Central memory CD8-positive, alpha-beta T cell (primary cell): ENCODE measurements at places on chromosomes 11 and 22.

- DNase-seq, result no peak
Observed at GRCh38 chr11:45755281-45755859, 49.6 kb upstream of the SLC35C1 start.

GRCh38 chr11:85180528-85180927, 446.6 kb downstream of the DLG2 start:
- DNase-seq, result no peak

DNA sequence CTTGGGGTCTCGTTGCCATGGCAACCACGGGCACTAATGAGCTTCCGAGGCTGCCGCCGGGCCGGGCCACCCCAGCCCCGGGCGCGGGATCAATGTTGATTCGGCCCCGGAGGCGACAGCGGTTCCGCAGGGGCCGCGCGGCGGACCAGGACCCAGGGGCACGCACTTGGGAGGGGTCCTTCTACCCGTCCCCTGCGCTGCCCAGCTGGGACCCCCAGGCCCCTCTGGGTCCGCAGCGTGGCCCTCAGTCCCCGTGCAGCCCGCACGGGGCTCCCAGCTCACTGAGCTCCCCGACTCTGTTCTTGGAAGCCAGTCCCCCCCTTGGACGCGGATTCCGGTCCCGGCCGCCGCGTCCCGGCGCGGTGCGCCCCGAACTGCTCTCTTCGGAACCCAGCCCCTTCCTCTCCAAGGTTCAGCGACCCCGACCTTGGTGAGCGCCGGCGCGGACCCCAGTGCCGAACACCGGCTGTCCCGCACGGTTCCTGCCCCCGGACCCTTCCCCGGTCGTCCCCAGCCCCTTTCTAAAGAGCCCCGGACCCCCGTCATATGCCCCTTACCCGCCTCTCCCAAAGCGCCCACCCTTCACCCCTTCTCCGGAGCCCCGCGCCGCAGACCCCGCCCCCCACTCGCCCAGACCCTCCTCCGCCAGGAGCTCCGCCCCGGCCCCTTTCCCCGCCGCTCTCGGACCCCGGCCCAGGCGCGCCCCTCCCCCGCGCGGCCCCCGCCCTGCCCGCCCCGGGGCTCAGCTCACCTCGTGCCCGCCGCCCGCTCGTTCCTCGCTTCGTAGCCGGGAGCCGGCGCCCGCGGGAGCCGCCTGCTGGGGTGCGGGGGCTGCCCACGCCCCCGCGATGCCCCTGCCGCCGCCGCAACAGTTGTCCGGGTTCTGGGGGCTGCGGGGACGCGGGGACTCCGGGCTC, 18.3 kb upstream of the SHISAL1 start:
- no peak for DNase-seq

- DNase-seq, result no peak
Observed at GRCh38 chr11:106172386-106172991, 95.0 kb downstream of the AASDHPPT start.

DNA sequence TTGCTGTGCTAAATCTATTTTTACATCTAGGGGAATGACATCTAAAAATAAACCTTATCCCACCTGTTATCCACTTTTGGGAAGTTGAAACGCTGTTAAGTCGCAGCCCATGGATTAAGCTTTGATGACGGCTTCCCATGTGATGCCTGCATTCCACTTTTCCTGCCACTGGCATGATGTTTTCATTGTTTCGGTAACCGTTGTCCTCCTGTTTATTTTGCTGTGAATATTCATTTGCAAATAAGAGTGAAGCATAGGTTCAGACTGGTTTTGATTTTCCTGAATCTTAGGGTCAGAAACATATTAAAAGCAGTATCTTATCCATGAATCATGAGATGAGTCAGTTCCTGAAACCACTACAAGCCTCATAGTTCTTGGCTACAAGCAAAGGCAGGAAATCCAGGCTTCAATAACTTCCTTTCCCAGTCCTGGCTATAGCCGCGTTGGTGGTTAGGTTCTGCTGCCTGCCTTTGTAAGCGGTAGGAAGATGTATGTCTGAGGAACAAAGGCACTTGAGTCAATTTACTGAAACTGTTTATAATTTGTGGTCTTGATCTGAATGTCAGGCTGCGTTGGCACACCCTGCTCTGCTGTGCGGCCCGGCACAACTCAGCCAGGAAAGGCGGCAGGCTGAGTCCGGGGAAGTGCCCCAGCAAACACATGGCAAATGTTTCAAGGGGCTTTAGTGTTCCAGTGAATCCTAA, 19.4 kb downstream of the TEAD1 start:
- no peak for DNase-seq

GRCh38 chr11:81869351-81870065, 864.2 kb downstream of the FAM181B start:
- DNase-seq, result peak; percentile 59

DNA sequence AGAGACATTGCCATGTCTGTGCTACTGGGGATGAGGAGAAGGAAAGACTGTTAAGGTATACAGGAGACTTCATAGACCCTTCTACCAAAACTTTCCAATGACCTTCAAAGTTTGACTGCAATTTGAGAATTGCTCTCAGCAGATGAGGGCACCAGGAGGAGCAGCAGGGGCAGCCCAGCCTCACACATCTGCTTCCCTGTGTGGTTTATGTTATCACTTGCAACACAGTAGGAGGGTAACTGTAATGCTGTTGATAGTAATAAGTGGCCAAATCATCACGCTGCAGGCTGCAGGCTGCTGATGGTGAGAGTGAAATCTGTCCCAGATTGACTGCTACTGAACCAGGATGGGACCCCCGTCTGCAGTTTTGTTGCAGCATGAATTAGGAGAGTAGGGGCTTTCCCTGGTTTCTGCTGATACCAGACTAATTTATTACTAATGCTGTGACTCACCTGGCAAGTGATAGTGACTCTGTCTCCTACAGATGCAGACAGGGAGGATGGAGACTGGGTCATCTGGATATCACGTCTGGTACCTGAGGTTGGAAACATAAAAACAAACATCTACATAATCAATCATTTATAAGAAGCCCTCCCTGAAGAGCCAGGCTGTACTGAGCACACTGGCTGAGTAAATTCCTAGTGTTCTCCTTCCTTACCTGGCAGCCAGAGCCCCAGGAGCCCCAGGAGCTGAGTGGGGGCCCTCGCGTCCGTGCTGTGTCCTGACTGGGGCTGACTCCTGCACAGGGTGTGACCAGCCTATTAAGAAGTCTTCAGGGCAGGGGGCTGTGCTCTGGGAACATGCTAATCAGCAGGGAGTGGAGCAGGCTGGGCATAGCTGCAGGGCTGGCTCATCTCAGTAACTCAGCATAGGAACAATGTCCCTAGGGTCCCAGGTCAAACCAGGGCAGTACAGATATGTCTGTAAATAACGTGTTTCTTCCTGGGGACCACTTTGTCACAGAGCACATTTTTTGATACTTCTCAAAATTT, 74.4 kb downstream of the GAB4 start:
- DNase-seq, result no peak

GRCh38 chr11:79441461-79441875, 638 bp upstream of the TENM4 start:
- no peak for DNase-seq

- DNase-seq, result no peak
Observed at GRCh38 chr22:24945430-24945829, 1.1 kb downstream of the LHFPL7 start.

GRCh38 chr11:26698224-26698623, 23.6 kb downstream of the SLC5A12 start:
- no peak for DNase-seq

GRCh38 chr11:46846510-46846830, 390 bp upstream of the CKAP5 start:
- no peak for DNase-seq

DNA sequence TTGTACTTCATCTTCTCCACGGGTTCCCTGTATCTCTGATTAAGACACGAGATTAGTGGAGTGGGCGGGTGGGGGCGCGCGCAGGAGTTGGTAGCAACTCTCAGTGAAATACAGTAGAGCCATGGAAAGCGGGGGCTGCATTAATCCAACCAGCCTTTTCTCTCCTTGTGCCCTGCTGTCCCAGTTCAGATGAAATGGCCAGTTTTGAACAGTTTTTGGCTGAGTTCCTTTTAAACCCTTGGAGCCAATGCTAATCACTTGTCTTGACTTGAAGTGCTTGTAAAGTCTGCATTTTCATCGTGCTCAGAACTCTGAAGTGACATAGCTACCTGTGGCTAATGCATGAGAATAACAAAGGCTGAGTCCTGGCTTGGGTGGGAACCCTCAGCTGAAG, 734 bp upstream of the TMEM123 start:
- no peak for DNase-seq

DNA sequence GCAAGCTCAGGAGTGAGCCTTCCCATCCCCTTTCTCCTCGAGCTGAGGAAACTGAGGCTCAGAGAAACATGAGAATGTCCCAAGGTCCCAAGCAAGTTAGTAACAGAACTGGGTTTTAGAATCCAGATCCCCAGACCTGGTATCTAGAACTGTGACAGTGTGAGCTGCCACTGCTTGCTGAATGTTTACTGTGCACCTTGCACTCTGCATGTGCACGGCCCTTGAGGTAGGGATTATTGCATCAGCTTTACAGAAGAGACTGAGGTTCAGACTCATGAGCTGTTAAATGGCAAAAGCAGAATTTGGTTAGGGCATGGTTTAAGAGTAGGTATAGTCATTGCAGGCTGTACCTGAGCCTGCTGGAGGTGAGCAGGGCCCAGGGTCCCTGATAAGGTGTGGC, 3.8 kb upstream of the MPPED1 start:
- DNase-seq, result no peak

GRCh38 chr11:2071748-2072385, 67.3 kb downstream of the IGF2 start:
- no peak for DNase-seq

DNA sequence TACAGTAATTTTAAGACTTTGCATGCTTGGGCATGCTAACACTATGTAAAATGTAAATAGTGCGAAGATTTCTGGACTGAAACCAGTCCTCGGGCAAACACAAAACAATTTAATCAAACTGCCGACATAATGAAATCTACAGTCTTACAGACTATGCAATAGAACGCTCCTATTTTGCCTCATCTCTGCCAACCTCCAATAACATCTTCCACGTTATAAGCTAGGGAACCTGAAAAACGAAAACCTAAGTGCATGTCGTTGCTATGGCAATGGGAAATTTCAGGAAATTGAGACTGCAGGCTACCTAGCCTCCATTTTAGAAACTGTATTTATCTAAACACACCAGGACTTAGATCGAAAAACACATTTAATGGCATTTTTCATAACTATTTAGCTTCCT, 1.1 kb downstream of the CSTF3 start:
- no peak for DNase-seq

DNA sequence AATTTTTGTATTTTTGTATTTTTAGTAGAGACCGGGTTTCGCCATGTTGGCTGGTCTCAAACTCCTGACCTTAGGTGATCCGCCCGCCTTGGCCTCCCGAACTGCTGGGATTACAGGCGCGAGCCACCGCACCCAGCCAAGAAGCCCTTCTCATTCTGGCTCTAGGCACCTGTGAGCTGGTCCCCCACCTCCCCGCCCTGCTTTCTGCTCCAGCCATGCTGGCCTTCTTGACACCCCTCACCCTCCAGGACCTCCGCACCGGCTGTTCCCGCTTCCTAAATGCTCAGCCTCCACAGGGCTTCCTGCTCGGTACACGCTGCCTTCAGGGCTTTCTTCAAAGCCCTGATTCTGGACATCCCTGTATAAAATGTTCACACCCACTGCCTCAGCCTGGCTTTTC, 5.5 kb upstream of the FXYD2 start:
- DNase-seq, result no peak

- DNase-seq, result no peak
Observed at GRCh38 chr11:61926235-61926634, 8.9 kb upstream of the RAB3IL1 start.

GRCh38 chr11:108122166-108122628, 830 bp downstream of the ACAT1 start:
- no peak for DNase-seq

- no peak for DNase-seq
Observed at GRCh38 chr11:125918140-125918840, 14.0 kb downstream of the DDX25 start.

DNA sequence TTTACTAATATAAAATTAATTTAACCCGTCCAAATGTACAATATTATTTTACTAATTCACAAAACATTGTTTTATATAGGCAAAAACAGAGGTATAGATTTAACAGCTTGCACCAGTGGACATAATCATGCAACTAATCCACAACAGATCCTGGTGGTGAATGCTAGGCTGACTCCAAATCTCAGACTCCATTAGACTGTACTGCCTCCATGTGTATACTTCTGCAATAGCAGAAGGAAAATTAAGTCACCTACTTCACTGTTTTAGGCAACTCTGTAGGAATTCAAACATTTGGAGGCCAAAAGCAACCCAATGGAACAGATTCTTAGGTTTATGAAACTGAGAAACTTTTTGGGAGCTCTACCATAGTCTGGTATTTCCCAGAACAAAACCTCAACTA, 30.0 kb upstream of the RAB39A start:
- no peak for DNase-seq

GRCh38 chr11:104795501-104796213, 102.6 kb downstream of the CASP12 start:
- no peak for DNase-seq

DNA sequence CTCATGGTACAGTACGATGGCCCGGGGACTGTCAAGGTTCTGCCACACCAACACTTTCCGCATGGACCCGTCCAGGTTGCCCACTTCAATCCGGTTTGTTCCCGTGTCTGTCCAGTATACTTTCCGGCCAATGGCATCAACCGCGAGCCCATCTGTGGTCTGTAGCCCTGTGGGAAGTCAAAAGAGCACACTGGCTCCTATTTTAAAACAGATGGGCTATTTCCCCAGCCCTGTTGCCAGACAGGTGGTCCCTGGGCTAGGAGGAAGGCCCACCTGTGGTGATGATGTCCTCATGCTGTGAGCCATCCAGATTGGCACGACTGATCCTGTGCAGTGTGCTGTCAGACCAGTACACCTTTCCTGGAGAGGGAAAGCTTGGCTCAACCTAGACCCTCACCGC, 30.4 kb upstream of the CKAP5 start:
- no peak for DNase-seq

DNA sequence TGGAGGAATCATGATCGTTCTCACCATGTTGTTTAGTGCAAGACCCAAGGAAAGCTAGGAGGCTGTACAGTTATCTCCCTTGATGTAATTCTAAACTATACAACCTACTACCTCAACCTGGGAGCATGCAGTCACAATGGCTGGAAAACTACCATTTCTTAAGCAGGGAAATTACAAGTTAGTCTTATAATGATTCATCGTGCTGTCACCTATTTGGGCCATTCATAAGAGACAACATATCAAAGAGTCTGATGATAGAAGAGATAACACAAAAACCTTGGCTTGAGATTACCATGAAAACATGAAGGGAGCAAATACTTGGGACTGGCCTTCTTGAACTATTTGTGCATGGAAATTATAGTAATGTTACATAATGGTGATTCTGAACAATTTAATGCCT, 30.5 kb upstream of the BLID start:
- DNase-seq, result no peak

GRCh38 chr22:44689173-44689572, 12.8 kb upstream of the PRR5 start:
- no peak for DNase-seq

- DNase-seq, result no peak
Observed at GRCh38 chr22:21009638-21010425, 5.1 kb upstream of the P2RX6 start.

- DNase-seq, result no peak
Observed at GRCh38 chr11:66624450-66624849, 8.0 kb downstream of the RBM14 start.
